ENCODE measurements at places on chromosomes 2 and 18. TPM values are rescaled to one million over a fixed set of nuclear protein-coding genes. Genes with fewer than 3 reads are reported as not detected.

- DNase-seq = no peak
These were observed 68.5 kb downstream of the STPG4 start for GRCh38 chr2:47086571-47086970.

DNA sequence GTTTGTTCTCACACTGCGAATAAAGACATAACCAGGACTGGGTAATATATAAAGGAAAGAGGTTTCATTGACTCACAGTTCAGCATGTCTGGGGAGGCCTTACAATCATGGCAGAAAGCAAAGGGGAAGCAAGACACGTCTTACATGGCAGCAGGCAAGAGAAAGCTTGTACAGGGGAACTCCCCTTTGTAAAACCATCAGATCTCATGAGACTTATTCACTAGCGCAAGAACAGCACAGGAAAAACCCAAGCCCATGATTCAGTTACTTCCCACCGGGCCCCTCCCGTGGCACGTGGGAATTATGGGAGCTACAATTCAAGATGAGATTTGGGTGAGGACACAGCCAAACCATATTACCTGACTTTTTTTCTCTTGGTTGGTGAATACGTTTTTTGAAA lies 51.3 kb downstream of the TMEM247 start:
- DNase-seq = no peak

DNA sequence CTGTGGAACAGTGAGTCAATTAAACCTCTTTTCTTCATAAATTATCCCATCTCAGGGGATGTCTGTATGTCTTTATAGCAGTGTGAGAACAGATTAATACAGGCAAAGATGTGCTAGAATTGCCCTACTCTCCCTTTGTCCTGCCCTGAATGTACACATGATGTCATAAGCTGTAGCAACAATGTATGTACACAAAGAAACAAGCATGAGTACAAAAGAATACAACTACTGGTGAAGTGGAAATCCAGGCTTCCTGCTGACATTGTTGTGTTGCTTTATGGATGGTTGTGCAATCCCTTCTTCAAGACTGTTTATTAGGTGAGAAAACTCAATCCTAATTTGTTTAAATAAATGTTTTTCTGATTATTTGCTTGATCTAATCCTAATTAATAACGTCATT lies 446.6 kb downstream of the DSC3 start:
- DNase-seq = no peak

DNA sequence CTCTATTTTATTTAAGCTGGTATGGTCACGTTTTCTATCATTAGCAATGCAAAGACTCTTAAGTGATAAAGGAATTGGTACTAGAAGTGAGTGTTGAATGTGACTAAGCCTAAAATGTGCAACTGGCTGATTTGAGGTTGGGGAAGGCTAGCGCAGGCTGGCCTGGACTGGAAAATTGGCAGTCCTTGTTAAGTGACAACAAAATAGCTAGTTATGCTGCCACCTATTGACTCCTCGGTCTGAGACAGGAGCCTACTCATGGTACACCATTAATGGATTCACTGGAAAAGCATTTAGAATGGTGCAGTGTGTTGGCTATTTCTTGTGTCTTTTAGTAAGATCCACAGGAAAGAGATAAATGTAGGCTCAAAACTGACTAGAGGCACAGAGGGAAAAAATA lies 5.7 kb upstream of the WIPF1 start:
- peak; percentile 83 for DNase-seq

- no peak for DNase-seq
These were observed 204.1 kb upstream of the CYRIA start for GRCh38 chr2:16869711-16870110.

The ADAM23 gene
- 0.13 TPM for total RNA-seq

All from bronchial epithelial cell (primary cell).